ENCODE measurements at places on chromosomes 16 and 17.
A peak's percentile ranks its signal among the peaks of the same experiment; 100 is the strongest.

DNA sequence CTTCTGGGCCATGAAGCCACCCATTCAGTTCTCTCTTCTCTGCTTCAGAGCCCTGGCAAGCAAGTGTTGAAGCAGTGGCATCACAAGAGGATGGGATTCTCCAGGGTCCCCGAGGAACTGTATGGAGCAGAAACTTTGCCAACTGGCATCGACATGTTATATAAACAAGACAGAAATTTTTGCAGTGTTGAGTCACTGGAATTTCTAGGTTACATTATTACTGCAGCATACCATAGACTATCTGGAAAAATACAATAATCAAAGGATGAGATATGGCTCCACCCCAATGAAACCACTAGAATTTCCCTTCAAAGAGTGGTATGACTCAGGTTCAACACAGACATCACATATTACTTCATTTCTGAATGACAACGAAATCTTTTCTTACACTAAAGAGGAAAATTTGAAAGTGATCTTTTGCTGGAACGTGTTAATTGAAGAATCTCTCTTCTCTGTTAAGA lies 343.0 kb upstream of the DYNLRB2 start:
- peak; percentile 92 for DNase-seq

DNA sequence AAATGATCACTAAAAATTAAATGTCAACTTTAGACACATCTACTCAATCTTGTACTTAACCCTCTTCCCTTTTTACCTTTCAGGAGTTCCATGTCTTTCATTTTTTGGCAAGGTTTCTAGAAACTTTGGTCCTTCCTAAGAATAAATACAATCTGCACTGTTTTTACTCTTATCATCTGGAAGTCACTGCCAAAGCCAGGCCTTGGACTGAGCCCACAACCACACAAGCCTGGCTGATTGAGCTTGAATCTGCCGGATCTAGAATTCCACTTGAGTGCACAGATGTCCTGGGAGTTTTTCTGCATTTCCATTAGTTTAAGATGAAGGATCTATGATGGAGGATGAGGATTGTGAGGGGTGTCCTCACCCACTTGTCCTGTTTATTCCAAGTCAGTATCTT lies 126.1 kb downstream of the VPS53 start:
- no peak for DNase-seq

GRCh38 chr17:75512926-75513640 lies 2.3 kb downstream of the CASKIN2 start:
- DNase-seq: peak; percentile 30

GRCh38 chr16:3035972-3036725 lies 595 bp downstream of the BICDL2 start:
- DNase-seq: no peak

GRCh38 chr17:15239491-15239890 lies 25.6 kb downstream of the PMP22 start:
- DNase-seq: no peak

GRCh38 chr16:83900571-83900970 lies 1.7 kb downstream of the MLYCD start:
- no peak for DNase-seq

DNA sequence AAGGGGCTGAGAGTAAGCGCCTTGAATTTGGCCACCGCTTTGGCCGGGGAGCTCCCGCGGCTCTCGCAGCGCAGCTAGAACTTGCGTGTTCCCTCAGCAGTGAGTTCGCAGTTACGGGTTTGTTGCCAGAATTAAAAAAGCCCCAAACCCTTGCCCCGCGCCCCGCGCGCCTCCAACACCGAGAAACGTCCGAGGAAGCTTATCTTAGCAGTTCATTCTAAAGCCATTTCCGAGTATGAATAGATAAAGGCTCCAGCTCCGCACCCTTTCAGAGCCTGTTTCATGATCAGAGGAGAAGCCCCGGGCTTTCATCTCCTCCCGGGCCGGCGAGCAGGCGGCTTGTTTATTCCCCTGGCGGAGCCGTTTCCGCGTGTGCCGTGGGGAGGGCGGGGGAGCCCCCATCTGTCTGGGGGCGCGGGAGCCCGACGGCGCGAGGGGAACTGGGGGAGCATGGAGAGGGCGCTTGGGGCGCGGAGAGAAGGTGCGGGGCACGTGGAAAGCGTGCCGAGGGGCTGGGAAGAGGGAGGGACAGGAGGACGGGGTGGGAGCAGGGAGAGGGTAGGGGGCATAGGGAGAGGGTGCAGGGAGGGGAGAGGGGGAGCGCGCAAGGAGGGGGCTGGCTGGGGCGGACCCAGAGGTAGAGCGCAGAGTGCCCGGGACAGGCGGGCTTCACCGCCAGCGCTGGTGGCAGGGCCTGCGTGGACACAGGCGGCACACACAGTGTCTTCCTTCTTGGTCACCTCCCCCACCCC lies 9.9 kb downstream of the TBX4 start:
- peak; percentile 27 for DNase-seq

DNA sequence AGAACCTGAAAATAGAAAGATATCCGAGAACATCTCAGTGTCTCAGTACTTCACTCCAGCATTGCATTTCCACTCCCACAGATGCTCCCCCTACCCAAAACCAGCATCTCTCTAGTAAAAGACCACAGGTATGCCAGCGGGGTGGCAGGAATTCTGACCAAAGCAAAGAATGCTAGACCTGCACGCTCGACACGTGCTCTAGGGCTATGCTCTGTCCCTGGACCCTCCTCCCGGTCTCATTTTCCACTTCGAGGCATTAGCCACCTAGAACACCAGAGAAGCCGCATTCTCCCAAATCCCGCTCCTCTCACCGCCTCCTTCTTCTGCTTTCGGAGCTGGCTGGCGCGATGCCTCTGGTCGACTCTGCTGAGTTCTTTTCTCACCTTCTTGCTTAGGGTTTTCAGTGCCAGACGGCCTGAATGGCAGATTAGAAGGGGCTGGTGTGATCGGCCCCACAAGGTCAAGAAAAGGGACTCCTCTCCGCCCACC lies 487 bp downstream of the TSR1 start:
- DNase-seq: peak; percentile 33

DNA sequence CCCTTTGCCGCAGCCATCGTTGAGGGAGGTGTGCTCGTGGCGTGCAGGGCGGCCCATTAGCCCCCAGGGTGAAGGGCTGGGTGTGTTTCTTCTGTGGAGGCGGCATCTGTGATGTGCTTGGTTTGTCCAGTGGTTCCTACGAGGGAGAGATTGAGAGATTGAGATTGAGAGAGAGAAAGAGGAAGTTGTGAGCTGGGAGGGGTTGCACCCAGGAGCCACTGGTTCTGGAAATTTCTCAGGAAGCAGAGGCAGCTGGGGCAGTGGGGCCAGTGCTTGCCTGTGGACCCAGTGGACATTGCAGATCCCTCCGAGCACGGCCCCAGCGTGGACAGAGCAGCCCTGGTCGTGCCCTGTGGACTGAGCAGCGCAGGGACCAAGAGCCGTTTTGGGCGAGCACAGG lies 72.0 kb upstream of the ZNF750 start:
- no peak for DNase-seq

DNA sequence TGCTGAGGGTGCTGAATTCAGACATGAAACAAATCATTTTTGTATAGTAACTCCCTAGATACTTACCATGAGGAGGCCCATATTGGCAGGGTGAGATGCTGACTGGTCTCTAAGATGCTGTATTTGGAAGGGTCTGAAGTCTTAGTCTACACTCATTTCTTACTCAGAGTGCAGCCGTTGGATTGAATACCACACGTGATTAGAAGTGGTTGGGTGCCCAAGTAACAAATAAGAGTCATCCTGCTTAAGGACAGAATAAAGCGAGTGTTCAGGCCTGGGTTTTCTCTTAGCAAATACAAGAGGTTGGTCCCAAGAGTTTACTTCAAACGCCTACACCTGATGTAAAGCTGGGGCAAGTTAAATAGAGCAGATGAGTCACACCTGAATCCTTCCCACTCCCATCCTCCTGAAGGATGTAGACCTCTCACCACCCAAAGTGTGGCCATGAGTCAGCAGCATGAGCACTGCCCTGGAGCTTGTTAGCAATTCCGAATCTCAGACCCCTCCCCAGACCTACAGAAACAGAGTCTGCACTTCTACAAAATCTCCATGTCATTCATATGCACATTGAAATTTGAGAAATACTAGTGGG lies 284.6 kb upstream of the CDH5 start:
- peak; percentile 45 for DNase-seq

GRCh38 chr17:37605813-37606505 lies 3.3 kb downstream of the SYNRG start:
- DNase-seq: peak; percentile 94

Data from EH (cell line).